Body of pancreas (tissue), 4 donors: ENCODE measurements at places on chromosomes 5 and 9. TPM values are rescaled to one million over a fixed set of nuclear protein-coding genes. Genes with fewer than 3 reads are reported as not detected.

- peak; percentile 94 for DNase-seq
These were observed at the start of gene DMRT2 for GRCh38 chr9:1050125-1050895. DMRT2 (plus strand) TSS chr9:1050357; CDS start chr9:1051614, 1,257 bp downstream.

- DNase-seq, result peak; percentile 55
These were observed 73.7 kb downstream of the GADD45G start for GRCh38 chr9:89678396-89679015.

GRCh38 chr5:44246986-44247385 is 142.2 kb downstream of the FGF10 start:
- DNase-seq, result no peak

DNA sequence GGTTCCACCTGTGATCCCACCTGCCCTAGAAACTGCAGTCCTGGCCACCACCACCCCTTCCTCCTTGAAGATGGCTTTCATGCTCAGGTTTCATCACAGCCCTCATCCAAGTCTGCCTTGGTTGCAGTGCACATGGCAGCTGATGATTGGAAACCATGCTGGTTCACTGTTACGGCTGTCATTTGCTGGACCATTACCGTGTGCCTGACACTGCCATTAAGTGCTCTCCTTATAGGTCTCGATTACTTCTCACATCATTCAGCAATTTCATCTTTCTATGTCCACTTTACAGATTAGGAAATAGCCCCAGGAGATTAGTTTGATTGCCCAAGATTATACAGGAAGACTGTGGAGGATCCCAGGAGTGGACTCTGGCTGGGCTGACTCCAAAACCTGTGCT is 123.9 kb downstream of the ICE1 start:
- DNase-seq, result no peak

DNA sequence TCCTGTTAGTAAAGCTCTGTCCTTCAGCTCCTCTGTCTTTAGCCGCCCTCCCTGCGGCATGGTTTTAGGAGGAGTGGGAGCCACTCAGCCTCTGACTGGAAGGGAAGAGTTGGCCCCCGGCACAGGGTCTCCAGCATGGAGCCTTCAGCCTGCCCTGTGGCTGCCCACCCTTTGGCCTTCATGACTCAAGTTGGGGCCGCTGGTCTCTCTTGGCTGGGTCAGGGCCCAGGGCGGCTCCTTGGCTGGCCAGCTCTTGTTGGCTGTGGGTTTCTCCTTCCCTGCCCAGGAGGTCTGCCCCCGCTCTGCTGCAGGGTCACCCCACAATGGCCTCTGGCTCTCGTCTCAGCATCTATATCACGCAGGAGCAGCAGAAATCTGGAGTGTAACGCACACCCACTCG is 25.7 kb downstream of the FGF1 start:
- no peak for DNase-seq

- DNase-seq, result peak; percentile 48
These were observed 777 bp downstream of the ENDOG start for GRCh38 chr9:128818839-128819715.

DNA sequence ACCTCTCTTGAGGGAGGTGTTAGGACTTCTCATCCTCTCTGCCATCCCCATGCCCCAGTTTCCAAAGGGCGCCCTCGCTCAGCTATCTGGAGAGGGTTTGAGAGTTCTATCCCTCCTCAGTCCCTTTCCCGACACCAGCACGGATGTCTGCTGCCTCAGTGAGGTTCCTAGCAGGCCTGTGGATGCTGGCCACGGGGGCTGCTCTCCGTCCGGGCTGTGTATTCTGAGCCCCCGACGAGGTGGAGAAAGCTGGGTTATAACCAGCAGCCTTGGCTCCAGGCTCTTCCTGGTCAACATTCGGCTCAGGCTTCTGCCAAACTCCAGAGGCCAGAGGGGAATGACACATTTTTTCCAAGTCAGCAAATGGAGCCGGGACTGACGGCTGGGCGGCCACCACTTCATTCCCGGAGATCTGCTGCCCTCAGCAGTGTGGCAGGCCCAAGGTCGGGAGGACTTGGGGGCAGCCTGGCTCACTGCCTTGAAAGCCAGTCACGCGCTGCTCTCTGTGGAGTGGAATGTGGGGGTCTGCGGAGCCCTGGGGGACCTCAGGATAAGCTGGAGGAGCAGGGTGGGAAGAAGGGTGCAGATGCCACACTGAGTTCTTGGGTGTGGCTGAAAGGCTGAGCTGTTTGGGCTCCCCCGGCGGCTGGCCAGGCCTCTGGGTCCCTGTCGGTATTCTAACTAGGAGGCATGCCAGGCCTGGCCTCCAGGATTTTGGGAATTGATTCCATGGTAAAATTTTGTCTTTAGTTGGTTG is 27.4 kb downstream of the PTPA start:
- DNase-seq, result peak; percentile 69

GRCh38 chr5:155711882-155712281 is 615.1 kb upstream of the SGCD start:
- no peak for DNase-seq

- no peak for DNase-seq
These were observed 146.3 kb downstream of the CETN3 start for GRCh38 chr5:90263102-90263820.

DNA sequence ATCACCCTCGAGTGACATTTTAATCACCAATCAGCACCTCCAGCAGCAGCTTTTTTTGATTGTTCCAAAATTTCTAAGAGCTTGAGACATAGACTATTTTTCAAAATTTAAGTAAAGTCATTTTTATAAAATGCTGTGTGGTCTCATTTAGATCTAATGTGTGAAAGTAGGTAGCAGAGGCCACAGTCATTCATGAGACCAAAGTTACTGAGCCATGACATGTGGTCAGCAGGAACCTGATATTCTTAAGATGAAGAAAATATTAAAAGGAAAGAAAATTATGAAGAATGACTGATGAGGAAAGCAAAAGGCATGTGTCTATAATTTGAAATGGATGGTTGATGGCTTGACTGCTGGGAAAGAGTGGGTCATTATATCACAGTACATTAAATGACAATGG is 7.2 kb downstream of the FREM1 start:
- no peak for DNase-seq

- DNase-seq, result no peak
These were observed 24.3 kb upstream of the PRRC1 start for GRCh38 chr5:127492854-127493738.

- DNase-seq, result no peak
These were observed 15.1 kb downstream of the IRF1 start for GRCh38 chr5:132475497-132475882.

The LCN1 gene
- not detected for total RNA-seq

The MBLAC2 gene
- total RNA-seq, result 13.8 TPM
